HFFc6 (cell line): ENCODE measurements at places on chromosomes 2 and 18. TPM values are rescaled to one million over a fixed set of nuclear protein-coding genes. Genes with fewer than 3 reads are reported as not detected.

The LCT gene
- total RNA-seq, result not detected in 3 replicates

The SCN9A gene
- 41.1 to 54.9 TPM (median 53.5 TPM) in 3 replicates for total RNA-seq

DNA sequence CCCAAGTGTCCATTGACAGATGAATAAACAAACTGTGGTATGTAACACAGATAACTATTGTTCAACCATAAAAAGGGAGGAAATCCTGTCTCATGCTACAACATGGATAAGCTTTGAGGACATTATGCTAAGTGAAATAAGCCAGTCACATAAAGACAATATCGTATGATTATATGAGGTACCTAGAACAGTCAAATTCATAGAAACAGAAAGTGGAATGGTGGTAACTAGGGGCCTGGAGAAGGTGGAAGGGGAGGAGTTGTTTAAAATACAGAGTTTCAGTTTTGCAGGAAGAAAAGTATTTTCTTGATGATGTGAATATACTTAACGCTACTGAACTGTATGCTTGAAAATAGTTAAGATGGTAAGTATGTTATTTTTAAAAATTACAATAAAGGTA lies 304.6 kb upstream of the CXCR4 start:
- no peak overlapping the region for H3K27ac ChIP-seq
- no peak for DNase-seq
- H3K4me3 ChIP-seq, result no peak overlapping the region
- no peaks in the 10 kb centered on the region for H3K36me3 ChIP-seq
- H3K4me1 ChIP-seq, result peaks cover 7% of the 10 kb centered on the region; the same call in 1 of the 2 replicates

GRCh38 chr2:169862816-169863215 lies 35.6 kb downstream of the UBR3 start:
- DNase-seq, result no peak
- H3K27me3 ChIP-seq, result no peaks in the 10 kb centered on the region
- peaks cover 14% of the 10 kb centered on the region; the same call in 1 of the 2 replicates for H3K36me3 ChIP-seq
- H3K27ac ChIP-seq, result no peak overlapping the region
- peaks cover 16% of the 10 kb centered on the region; the same call in 1 of the 2 replicates for H3K4me1 ChIP-seq
- H3K4me3 ChIP-seq, result no peak overlapping the region

DNA sequence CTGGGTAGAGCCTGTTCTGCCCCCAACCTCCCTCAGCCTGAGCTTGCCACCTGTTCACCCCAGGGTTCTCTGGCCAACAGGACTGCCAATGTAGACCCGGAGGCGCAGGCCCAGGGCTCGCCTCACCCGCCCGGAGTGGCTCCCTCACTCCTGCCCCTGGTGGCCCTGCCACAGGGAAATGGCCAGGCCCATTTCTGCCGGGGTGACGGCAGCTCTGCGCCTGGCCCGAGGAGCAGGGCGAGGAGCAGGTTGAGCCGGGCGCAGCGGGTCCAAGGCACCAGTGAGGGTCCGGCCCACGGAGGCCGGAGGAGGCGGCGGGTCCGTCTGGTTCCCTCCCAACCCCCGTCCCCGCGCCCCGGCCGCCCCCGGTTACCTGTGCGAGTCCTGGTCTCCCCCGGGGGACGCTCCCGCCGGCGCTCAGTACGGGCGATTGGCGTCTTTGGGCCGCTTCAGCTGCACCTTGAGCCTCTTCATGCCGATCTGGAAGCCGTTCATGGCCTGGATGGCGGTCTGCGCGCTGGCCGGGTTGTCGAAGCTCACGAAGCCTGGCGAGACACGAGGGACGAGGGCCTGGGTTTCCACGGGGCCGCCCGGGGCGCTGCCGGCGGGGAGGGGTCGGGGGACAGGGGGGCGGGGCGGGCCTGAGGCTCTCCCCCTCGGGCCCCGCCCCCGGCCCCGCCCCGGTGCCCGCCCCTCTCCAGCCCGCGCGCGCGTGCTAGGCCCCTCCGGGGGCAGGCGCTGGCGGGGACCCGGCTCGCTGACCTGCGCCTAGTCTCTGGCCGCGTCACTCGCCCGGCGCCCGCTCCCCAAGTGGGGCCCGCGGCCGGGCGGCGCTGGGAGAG lies 312.0 kb downstream of the CELF4 start:
- no peak overlapping the region for H3K4me3 ChIP-seq
- no peak overlapping the region for H3K27ac ChIP-seq
- no peak for DNase-seq

DNA sequence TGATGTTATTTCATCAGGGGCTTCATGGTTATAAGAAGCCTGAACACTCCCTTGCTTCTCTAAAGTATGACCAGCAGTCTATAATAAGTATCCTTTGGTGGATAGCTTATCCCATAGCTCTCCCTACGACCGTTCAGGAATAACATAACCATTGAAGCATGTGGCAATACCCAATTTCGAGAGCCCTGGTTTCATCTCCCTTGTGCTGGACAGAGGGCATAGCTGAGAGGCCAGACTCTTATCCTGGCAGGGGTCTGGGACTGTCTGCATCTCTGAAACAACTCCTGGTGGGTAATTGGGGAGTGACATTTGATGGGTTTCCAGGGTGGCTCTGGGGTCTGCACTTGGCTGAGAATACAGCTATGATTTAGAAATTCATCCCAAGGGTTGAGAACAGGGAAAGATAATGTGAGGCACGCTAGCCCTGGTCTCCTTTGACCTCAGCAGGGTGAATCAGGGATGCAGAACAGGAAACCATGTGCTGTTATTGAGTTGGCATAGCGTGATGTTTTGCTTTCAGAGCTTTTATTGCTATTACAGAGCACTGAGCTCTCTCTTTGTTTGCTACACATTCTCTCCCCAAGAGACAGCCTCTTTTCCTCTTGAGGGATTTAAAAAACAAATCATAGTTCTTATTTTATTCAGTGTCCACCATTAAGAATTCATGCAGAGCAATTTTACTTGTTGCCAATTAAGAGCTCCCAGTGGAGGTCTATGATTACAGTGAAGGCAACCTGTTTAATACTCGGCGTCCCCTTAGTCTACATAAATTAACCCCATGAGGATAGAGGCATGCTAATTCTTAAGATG lies 274.5 kb downstream of the NCKAP5 start:
- DNase-seq, result peak; percentile 45
- H3K4me1 ChIP-seq, result peaks cover 56% of the 10 kb centered on the region
- H3K27ac ChIP-seq, result peak overlapping the region; percentile 72; the same call in 1 of the 2 replicates

- peak overlapping the region; percentile 73 for H3K4me3 ChIP-seq
- peak; percentile 59 for DNase-seq
- no peaks in the 10 kb centered on the region; the same call in 1 of the 2 replicates for H3K27me3 ChIP-seq
- peaks cover 37% of the 10 kb centered on the region for H3K4me1 ChIP-seq
- H3K27ac ChIP-seq, result peak overlapping the region; percentile 63
Observed at GRCh38 chr2:75309596-75310463, 110.5 kb upstream of the TACR1 start.
